ENCODE measurements at places on chromosomes 6 and 20. TPM values are rescaled to one million over a fixed set of nuclear protein-coding genes. Genes with fewer than 3 reads are reported as not detected.

The DEFB113 gene
- not detected for total RNA-seq

The C6orf141 gene
- 0.54 TPM for total RNA-seq

The SYCP2 gene
- total RNA-seq, result 0.71 TPM

The GPR63 gene
- 0.99 TPM for total RNA-seq

The HLA-A gene
- 525 TPM for total RNA-seq

The TTBK1 gene
- not detected for total RNA-seq

The IBTK gene
- total RNA-seq, result 36.8 TPM

The BPI gene
- 4.1 TPM for total RNA-seq

The FRK gene
- total RNA-seq, result 16.0 TPM

The PPARD gene
- 38.4 TPM for total RNA-seq

- H3K4me3 ChIP-seq, result no peak overlapping the region
- no peaks in the 10 kb centered on the region for H3K27me3 ChIP-seq
- peaks cover 2% of the 10 kb centered on the region for H3K4me1 ChIP-seq
- no peak overlapping the region for H3K27ac ChIP-seq
- DNase-seq, result no peak
Measured at GRCh38 chr20:58877050-58877975, 24.8 kb downstream of the GNAS start.

GRCh38 chr20:35226126-35226883, at the start of gene MMP24:
Gene MMP24 (plus strand): TSS chr20:35226690. CDS start chr20:35226739, 49 bp downstream.
- no peak for DNase-seq
- H3K36me3 ChIP-seq, result no peaks in the 10 kb centered on the region
- H3K4me1 ChIP-seq, result no peaks in the 10 kb centered on the region
- H3K27ac ChIP-seq, result no peak within 1 kb of the TSS
- H3K4me3 ChIP-seq, result peak within 1 kb of the TSS; percentile 58

DNA sequence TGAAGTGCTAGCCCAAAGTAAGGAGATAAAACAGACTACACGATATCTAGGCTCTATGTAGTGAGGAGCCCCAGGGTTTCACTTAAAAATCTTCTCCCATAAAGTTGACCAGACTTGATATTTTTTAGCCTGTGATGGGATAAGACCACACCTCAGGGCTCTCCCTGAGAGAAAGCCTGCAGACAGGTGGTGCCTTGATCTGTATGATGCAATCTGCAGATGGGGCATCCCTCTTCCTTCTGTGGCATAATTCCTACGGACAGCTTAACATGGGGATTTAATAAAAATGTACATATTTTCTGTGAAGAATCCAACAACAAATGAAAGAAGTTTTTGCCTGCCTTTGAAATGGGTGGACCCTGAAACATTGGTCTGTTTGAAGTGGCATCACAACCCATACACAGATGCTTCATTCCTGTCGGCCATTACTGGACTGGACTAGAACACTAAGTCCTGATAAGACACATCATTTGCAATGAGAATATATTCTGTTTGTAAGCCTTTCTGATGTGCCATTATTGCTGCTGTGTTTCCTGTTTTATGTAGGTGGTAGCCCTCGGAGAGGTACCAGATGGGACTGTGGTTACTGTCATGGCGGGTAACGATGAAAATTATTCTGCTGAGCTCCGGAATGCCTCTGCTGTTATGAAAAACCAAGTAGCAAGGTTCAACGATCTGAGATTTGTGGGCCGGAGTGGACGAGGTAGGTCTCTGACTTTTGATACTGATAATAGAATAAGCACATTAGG, 53.8 kb upstream of the SUPT3H start:
- H3K27me3 ChIP-seq, result no peaks in the 10 kb centered on the region
- H3K27ac ChIP-seq, result no peak overlapping the region
- H3K4me1 ChIP-seq, result peaks cover under 1% of the 10 kb centered on the region
- no peak overlapping the region for H3K4me3 ChIP-seq
- no peaks in the 10 kb centered on the region for H3K36me3 ChIP-seq

DNA sequence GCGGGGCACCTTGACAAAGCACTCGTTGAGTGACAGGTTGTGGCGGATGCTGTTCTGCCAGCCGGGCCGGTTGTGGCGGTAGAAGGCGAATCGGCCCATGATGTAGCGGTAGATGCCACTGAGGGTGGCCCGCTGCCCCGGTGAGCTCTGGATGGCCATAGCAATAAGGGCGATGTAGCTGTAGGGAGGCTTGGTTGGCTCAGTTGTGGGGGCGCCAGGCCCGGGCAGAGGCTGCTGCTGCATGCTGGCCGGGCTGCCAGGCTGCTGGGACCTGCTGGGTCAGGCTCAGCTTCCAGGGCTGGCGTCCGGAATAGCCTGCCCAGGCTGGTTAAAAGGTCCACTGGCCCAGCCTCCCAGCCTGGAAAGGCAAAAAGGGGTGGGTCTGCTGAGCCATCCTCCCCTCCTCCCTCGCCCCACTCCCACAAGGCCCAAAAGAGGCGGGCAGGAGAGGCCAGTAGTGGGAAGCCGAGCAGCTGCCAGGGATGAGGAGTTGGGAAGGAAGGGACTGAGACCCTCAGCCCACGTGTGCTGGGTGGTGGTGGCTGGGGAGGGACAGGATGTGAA, at the start of gene FOXS1:
TSS of gene FOXS1 (minus strand) at position 305 of the 564 bp plus-strand sequence. CDS start at position 243, 62 bp downstream.
- no peaks in the 10 kb centered on the region for H3K27me3 ChIP-seq
- DNase-seq, result peak; percentile 62
- H3K27ac ChIP-seq, result peak within 1 kb of the TSS; percentile 99
- peaks cover 22% of the 10 kb centered on the region for H3K4me1 ChIP-seq
- no peaks in the 10 kb centered on the region for H3K36me3 ChIP-seq

- H3K27ac ChIP-seq, result no peak overlapping the region
- H3K4me1 ChIP-seq, result peaks cover 38% of the 10 kb centered on the region
- no peaks in the 10 kb centered on the region for H3K36me3 ChIP-seq
- H3K27me3 ChIP-seq, result no peaks in the 10 kb centered on the region
- no peak for DNase-seq
Measured at GRCh38 chr6:11387707-11388430, 149.7 kb upstream of the TMEM170B start.

DNA sequence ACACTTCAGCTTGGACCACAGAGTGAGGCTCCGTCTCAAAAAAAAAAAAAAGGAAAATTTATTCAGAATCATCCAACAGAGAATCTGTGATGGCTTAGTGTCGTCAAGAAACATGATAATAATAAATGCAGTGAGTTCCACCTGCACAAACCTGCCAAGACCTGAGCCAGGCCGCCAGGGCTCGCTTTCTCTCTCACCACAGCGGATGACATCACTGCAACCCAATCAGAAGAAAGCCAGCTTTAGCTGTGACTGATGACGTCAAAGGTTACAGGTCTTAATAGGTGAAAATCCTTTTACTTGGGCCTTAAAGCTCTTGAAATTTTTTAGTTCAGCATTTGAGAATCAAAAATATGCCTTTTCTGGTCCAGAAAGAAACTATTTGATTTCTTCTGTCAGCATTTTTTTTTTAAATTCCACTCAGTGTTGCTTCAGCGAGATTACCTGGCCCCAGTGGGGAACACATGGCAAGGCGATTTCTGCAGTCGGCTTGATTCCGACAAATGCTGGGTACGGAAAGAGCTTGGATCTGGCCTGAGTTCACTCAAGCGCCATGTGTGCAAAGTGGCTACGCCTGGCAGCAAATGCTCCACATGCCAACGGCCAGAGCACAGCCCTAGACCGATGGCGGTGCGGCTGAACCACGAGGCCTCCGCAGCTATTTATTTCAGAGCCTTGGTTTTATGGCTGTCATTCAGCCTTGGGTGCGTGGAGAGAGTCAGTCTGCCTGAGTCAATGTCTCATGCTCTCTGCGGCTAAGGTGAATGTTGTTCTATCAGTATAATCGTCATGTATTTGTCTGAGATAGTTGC, 105.7 kb upstream of the QKI start:
- H3K4me3 ChIP-seq, result no peak overlapping the region
- no peaks in the 10 kb centered on the region for H3K4me1 ChIP-seq
- H3K36me3 ChIP-seq, result no peaks in the 10 kb centered on the region
- no peak overlapping the region for H3K27ac ChIP-seq

DNA sequence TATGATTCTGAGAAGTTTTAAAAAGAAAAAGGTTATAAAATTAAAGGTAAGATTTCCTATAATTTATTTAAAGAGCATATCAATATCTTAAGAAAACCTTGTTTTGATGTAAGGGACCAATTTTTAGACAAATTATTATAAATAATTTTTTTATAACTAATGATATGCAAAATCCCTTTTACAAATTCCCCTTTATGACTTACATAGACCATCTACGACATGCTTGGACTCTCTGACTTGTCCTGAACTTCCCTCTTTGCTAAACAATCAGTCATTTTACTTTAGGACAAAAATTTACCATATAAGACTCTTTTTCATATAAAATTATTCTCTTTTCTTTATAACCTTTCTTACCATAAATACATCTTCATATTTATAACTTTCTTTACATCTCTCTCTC, 15.3 kb upstream of the ANGPT4 start:
- no peak for DNase-seq
- no peaks in the 10 kb centered on the region for H3K4me1 ChIP-seq
- no peak overlapping the region for H3K27ac ChIP-seq
